Heart right ventricle (tissue), 16 donors: ENCODE measurements at places on chromosomes 4 and X. TPM values are rescaled to one million over a fixed set of nuclear protein-coding genes. Genes with fewer than 3 reads are reported as not detected.
A peak's percentile ranks its signal among the peaks of the same experiment; 100 is the strongest.

DNA sequence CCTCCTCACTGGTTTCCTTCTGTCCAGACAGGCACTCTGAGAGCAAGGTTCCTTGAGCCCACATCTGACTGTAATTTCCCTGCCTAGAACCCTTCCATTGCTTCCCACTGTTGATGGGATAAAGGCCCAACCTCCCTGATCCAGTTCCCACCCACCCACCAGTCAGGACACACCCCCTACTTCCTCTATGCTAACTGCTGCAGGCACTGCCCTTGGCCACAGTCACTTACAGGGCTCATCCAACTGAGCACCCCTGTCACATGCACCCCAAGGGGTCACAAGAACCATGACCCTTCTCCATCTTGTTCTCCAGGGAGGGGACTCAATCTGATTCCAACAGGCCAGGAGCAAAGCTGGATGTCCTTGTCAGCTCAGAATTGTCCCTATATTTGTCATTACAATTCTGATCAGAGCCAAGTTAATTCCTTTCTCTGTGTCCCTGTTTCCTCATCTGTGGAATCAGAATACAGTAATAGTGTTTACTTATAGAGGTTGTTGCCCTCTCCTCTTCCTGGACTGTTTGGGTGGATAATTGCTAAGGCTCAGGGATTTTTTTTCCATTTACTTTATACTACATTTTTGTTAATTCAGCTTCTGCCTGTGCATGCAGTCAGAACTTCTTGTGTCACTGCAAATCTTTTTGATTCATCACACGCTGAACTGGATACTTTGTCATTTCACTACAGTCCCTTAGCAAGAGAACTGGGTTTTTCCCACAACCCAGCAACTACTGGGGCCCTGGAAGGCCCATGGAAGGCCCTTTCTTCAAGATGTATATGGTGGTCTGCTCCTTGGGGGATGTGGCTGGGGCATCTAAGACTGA is 105.6 kb upstream of the MAMLD1 start:
- no peak overlapping the region for H3K4me3 ChIP-seq
- H3K36me3 ChIP-seq: no peaks in the 10 kb centered on the region
- no peaks in the 10 kb centered on the region for H3K4me1 ChIP-seq
- DNase-seq: no peak

FDCSP gene
- total RNA-seq: not detected

SPCS3 gene
- 74.1 TPM for total RNA-seq

DNA sequence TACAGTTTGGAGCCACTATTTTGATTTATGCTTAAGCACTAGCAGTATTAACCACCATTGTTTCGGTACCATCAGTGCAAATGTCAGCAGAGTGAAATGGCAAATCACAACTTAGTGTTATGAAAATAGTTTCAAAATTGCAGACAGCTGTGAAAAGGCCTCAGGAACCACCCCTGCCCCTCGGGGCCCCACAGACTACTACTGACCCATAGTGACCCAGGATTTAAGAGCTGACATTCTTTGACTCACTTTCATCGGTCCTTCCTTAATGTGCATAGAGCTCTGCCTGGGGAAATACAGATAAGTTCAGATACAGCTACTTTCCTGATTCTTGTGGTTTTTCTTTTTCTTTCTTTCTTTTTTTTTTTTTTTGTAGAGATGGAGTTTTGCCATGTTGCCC is 3.3 kb upstream of the BBS7 start:
- H3K4me3 ChIP-seq: no peak overlapping the region
- DNase-seq: no peak
- H3K36me3 ChIP-seq: no peaks in the 10 kb centered on the region
- peaks cover 14% of the 10 kb centered on the region for H3K4me1 ChIP-seq
- peaks cover 15% of the 10 kb centered on the region for H3K27me3 ChIP-seq

GPR50 gene
- not detected for total RNA-seq

DNA sequence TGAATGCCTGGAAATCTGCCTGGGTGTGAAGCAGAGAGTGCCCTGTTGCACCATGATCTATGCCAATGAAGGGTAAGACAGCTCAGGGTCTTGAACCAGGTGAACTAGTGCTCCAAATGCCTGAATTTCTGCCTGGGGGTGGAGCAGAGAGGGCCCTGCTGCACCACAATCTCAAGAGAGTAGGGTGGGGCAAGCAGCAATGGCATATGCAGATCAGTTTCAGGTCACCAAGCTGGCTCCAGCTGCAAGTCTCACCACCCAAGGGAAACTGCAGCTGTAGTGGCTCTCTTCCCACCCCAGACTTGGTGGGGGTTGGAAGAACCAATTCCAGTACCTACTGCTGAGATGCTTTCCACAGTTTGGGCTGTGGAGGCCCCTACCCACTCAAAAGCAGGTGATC is 147.0 kb downstream of the SPANXN1 start:
- H3K27me3 ChIP-seq: no peaks in the 10 kb centered on the region
- DNase-seq: no peak
- H3K36me3 ChIP-seq: no peaks in the 10 kb centered on the region
- no peaks in the 10 kb centered on the region for H3K4me1 ChIP-seq
- H3K4me3 ChIP-seq: no peak overlapping the region

- no peak overlapping the region for H3K4me3 ChIP-seq
- H3K36me3 ChIP-seq: no peaks in the 10 kb centered on the region
- H3K27ac ChIP-seq: no peak overlapping the region
- H3K4me1 ChIP-seq: no peaks in the 10 kb centered on the region
- H3K27me3 ChIP-seq: no peaks in the 10 kb centered on the region
- no peak for DNase-seq
These were observed 91.0 kb upstream of the TRIM2 start for GRCh38 chr4:153113061-153113837.

SLC6A14 gene
- total RNA-seq: not detected

DNA sequence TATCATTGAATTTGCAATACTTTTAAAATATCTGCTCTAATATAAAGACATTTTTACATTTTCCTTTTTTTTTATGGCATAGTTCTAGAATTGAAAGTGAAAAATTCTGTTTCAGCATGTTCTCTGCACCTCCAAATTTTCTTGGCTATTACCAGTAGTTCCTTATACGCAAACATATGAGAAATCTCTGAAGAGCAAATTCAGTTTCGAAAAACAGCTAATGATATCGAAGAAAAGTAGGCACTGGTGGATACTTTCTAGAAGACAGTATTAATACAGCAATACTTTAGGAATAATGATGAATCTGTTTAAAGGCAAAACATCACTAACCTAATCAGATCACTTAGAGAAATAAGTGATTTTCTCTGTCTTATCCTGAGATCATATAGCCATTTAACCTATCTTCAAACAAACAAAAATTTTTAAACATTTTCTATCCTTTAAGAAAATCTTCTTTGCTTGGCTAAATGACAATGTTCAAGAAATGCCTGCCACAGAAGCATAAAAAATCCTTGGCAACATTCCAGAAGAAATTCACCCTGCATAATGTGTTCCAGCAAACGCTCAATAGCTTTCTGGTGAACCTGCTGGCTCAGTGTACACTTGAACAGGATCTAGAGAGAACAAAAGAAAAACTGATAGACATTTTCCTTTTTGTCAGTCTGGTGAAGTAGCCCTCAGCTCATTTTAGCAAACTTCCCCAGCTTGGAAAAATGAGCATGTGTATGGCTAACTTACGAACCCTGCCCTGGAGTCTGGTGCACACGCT is 51.2 kb upstream of the KLF3 start:
- DNase-seq: no peak
- H3K36me3 ChIP-seq: no peaks in the 10 kb centered on the region
- H3K27ac ChIP-seq: no peak overlapping the region
- H3K27me3 ChIP-seq: no peaks in the 10 kb centered on the region
- no peak overlapping the region for H3K4me3 ChIP-seq
- no peaks in the 10 kb centered on the region for H3K4me1 ChIP-seq

DNA sequence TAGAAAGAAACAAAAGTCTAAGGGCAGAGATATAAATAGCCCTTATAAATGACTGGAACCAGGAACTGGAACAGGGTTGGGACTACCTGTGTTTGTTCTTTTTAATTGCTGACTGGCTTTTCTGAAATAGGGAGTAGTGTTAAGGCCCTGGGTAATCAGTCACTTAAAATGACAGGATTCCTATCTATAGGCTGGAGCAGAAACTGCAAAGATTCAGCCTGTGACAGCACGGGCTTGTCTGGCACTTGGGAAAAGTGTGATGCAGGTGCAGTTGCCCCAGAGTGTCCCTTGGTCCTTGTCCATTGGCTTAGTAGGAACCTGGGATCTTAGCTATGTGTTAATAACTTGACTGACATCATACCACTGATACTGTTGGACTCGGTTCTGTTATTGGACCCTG is 14.7 kb upstream of the PLAC8 start:
- H3K27ac ChIP-seq: no peak overlapping the region
- DNase-seq: no peak
- H3K36me3 ChIP-seq: no peaks in the 10 kb centered on the region
- no peak overlapping the region for H3K4me3 ChIP-seq
- no peaks in the 10 kb centered on the region for H3K27me3 ChIP-seq
- no peaks in the 10 kb centered on the region for H3K4me1 ChIP-seq

DNA sequence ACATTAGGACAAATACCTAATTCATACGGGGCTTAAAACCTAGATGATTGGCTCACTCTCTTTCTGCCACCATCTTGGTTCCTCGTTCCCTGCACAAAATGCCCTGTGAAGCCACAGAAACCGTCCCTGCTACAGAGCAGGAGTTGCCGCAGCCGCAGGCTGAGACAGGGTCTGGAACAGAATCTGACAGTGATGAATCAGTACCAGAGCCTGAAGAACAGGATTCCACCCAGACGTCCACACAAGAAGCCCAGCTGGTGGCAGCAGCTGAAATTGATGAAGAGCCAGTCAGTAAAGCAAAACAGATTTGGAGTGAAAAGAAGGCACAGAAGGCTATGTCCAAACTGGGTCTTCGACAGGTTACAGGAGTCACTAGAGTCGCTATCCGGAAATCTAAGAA is 34.3 kb downstream of the TRIM61 start:
- no peak overlapping the region for H3K27ac ChIP-seq
- peaks cover 13% of the 10 kb centered on the region for H3K27me3 ChIP-seq
- H3K36me3 ChIP-seq: no peaks in the 10 kb centered on the region
- H3K4me3 ChIP-seq: no peak overlapping the region

DNA sequence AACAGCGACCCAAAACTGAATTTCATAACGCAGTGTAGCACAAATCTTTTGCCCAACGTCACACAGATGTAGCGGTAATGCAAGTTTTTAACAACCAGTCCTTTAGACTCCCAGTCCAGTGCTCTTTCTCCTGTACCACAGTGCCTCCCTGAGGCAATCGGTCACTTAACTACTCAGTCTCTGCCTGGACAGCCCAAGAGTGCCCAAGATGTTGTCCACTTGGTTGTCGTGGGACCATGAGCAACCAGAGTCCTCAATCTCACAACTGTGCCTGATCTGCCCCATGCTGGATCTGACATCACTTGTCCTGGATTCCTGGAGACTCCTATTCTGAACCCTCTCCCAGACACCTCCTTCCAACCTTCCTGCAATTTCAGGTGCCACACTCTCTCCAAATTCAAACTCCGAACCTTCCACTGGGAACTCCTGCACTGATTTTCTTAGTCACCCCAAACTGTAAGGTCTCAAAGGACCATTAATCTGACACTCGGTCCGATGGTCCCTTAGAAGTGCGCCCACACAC is 702 bp downstream of the MMGT1 start:
- peak overlapping the region; percentile 73 for H3K4me3 ChIP-seq
- no peak for DNase-seq
- no peaks in the 10 kb centered on the region for H3K27me3 ChIP-seq
- H3K27ac ChIP-seq: peak overlapping the region; percentile 92

GRCh38 chr4:59945716-59946115 is 1254.4 kb upstream of the ADGRL3 start:
- H3K27ac ChIP-seq: no peak overlapping the region
- no peaks in the 10 kb centered on the region for H3K27me3 ChIP-seq
- no peak overlapping the region for H3K4me3 ChIP-seq
- H3K4me1 ChIP-seq: no peaks in the 10 kb centered on the region

GRCh38 chr4:74764119-74764518 is 30.2 kb downstream of the BTC start:
- no peak for DNase-seq
- H3K27me3 ChIP-seq: no peaks in the 10 kb centered on the region
- no peak overlapping the region for H3K4me3 ChIP-seq
- no peaks in the 10 kb centered on the region for H3K36me3 ChIP-seq
- H3K4me1 ChIP-seq: no peaks in the 10 kb centered on the region
- H3K27ac ChIP-seq: no peak overlapping the region

NPFFR2 gene
- total RNA-seq: not detected

DNA sequence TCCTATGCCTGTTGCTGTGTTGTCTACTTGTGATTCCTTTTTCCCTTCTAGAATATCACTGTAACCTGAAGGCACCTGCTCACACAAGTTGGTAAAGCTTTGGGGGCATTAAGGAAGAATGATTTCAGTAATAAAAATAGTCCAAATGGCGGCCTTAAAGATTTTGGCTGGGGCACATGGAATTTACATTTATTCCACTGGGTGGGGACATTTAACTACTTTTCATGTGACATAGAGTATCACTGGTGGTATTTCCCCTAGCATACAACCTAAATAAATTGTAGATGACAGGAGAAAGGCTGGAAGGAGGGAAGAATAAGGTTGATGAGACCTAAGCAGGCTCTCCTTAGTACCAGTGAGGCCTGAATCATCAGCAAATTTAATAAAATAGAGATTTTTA is 121.8 kb upstream of the EDA2R start:
- no peak overlapping the region for H3K27ac ChIP-seq
- no peak for DNase-seq
- no peak overlapping the region for H3K4me3 ChIP-seq
- no peaks in the 10 kb centered on the region for H3K36me3 ChIP-seq
- no peaks in the 10 kb centered on the region for H3K4me1 ChIP-seq

DNA sequence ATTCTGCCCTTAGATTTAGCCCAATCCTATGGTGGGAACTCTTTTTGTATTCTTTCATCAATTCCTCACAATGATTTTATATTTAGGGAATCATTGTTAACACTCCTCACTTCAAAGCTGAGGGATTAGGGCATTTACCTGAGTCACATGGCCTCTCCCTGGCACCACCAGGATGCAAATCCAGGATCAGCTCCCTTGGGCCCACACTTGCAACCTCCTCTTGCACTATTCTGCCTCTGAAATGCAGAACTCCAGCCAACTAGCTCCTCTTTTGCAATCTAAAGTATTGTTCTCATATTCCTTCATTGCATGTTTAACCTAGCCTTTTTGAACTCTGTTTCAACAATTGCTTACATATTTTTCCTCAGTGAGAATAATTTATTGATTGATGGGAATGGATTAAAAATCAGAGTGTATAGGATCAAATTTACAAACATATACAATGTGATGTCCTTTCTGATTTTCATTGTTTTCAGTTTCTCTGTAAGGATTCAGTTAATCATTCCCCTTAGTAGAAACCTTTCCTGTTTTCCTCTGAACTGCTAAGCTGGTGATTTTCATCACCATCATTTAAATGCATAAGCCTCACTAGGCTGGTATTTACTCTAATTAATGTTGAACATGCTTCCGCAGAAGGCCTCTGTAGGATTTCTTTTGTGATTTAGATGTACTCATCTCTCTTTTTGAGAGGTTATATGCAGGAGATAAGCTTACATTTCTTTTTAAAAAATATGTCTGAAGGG is 3.3 kb upstream of the RELL1 start:
- peaks cover 17% of the 10 kb centered on the region for H3K4me1 ChIP-seq
- no peaks in the 10 kb centered on the region for H3K36me3 ChIP-seq
- no peak overlapping the region for H3K4me3 ChIP-seq
- no peak overlapping the region for H3K27ac ChIP-seq
- H3K27me3 ChIP-seq: no peaks in the 10 kb centered on the region

- DNase-seq: peak; percentile 53
- no peak overlapping the region for H3K27ac ChIP-seq
- H3K27me3 ChIP-seq: no peaks in the 10 kb centered on the region
- H3K4me3 ChIP-seq: no peak overlapping the region
These were observed 133.6 kb upstream of the VAMP7 start for GRCh38 chrX:155747520-155747919.

CNKSR2 gene
- total RNA-seq: 1.6 TPM

- DNase-seq: no peak
- H3K27ac ChIP-seq: no peak overlapping the region
- no peaks in the 10 kb centered on the region for H3K27me3 ChIP-seq
- H3K4me1 ChIP-seq: no peaks in the 10 kb centered on the region
- H3K4me3 ChIP-seq: no peak overlapping the region
- no peaks in the 10 kb centered on the region for H3K36me3 ChIP-seq
These were observed 76.0 kb downstream of the ARAP2 start for GRCh38 chr4:36168127-36168878.
